ENCODE measurements at places on chromosomes 6 and 20. TPM values are rescaled to one million over a fixed set of nuclear protein-coding genes. Genes with fewer than 3 reads are reported as not detected.
A peak's percentile ranks its signal among the peaks of the same experiment; 100 is the strongest.

Gene LAMA4
- total RNA-seq, result 8.0 TPM

Gene HDGFL1
- not detected for total RNA-seq

Gene HLA-B
- 105 TPM for total RNA-seq

GRCh38 chr20:48701702-48702101 lies 126.1 kb downstream of the PREX1 start:
- ATAC-seq, result no peak

- no peak for ATAC-seq
Measured at GRCh38 chr20:48107560-48107959, 322.3 kb upstream of the SULF2 start.

Gene VSTM2L
- total RNA-seq, result 0.52 TPM

DNA sequence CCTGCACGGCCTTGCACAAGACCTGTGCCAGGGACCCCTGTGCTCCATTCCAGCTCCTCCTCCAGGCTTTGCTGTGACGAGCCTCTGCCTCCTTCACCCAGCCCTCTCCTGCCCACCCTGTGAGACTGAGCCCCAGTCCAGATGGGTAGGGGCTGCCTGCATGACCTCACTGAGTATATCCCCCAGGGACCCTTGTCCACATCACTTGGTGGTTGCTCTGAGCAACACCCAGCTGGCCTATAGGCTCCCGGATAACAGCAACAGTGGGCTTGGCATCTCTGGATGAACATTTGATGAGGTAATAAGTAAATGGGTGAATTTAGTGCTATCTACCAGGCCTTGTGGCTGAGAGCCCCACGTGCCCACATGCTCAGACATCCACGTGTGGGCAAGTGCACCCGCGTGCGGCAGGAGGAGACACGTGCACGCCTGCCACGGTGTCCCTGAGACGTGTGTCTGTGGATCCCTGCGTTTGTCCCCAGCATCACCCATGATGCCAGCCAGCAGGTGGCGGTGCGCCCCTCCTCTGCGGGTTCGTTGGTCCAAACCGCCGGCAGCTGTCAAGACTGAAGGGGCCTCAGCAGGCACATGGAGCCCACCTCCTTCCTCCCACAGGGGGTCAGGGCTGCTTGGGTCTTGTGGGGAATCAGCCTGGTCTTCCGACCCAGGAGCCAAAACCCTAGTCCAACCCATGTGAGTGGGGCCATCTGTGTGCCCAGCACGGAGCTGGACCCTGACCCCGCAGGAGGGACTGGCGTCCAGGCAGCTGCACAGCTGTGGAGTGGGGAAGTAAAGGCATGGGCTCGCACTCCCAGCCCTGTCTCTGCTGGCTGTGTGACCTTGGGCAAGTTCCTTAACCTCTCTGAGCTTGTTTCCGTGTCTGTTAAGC lies 45.9 kb downstream of the FGD2 start:
- peak; percentile 53 for ATAC-seq

Gene GOPC
- 11.3 TPM for total RNA-seq

DNA sequence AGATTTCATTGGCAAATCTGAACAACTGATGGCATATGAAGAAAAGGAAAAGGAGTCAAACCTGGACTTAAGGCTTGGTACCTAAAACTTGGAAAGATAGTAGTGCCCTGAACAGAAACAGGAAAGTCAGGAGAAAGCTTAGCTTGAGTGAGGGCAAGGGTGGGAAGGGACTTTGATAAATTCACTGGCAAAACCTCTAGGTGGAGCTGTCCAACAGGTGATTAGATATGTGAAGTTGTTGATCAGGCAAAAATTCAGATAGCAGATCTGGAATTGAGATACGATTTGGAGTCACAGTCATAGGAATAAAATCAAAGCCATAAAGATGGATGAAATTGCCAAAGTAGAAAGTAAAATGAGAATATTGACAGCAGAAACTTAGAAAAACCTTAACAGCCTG lies 16.1 kb upstream of the ZNF292 start:
- peak; percentile 59 for ATAC-seq

Gene ORC3
- total RNA-seq, result 10.4 TPM

- peak; percentile 53 for ATAC-seq
Measured at GRCh38 chr20:41643504-41643938, 25.3 kb upstream of the CHD6 start.

Gene RWDD2A
- total RNA-seq, result 0.84 TPM

DNA sequence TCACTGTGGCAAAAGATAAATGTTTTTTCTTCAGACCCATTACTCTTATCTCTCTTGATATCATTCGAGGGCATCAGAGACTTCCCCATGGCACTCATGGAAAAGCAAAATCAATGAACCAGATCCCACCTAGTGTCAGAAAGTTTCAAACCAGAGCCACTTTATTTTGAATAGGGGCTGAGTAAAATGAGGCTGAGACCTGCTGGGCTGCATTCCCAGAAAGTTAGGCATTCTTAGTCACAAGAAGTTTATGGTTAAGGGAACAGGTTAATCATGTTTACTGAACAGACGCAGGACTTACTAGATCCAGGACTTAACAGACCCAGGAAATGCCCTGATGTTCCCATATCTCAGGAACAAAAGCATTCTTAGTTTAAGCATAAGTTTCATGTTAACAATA lies 369.9 kb downstream of the BTBD3 start:
- peak; percentile 97 for ATAC-seq

Gene PLCB1
- 2.7 TPM for total RNA-seq

- no peak for ATAC-seq
Measured at GRCh38 chr6:64014595-64014994, 379.0 kb downstream of the PHF3 start.

DNA sequence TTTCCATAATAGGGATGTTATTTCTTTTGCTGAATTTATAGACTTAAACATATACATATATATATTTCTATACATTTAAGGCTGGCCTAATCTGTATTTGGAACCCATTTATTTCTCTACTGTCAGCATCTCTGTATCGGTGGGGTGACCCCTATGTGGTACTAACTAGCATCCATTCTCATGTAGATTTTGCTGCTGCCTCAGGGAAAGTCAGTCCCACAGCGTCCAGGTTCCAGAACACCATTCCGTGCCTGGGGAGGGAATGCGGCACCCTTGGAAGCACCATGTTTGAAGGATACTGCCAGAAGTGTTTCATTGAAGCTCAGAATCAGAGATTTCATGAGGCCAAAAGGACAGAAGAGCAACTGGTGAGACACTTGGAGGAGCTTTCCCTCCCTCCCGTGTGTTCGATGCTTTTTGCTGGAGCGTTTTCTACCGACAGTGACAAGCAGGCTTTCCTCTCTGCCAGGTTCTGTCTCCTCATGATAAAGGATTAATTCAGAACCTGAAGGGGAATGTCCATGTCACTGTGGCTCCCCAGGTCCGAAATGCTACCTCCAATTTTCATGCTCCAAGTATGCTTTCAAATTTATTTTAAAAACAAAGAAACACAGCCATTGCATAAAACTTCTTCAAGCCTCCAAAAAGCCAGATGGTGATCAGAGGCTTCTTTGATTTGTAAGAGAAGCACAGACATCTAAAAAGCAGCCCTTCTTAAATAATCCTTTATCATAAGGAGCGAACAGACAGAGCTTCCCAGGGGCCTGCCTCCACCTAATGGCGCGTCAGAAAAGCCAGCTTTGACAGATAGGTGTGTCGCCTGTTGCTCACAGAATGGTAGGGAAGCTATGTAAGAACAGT lies 13.1 kb downstream of the TNFAIP3 start:
- ATAC-seq, result no peak

- ATAC-seq, result no peak
Measured at GRCh38 chr6:10723567-10723881, 654 bp downstream of the TMEM14C start.

- no peak for ATAC-seq
Measured at GRCh38 chr6:159440911-159441703, 251.9 kb downstream of the SOD2 start.

- ATAC-seq, result no peak
Measured at GRCh38 chr6:37202788-37203491, 33.0 kb downstream of the PIM1 start.

DNA sequence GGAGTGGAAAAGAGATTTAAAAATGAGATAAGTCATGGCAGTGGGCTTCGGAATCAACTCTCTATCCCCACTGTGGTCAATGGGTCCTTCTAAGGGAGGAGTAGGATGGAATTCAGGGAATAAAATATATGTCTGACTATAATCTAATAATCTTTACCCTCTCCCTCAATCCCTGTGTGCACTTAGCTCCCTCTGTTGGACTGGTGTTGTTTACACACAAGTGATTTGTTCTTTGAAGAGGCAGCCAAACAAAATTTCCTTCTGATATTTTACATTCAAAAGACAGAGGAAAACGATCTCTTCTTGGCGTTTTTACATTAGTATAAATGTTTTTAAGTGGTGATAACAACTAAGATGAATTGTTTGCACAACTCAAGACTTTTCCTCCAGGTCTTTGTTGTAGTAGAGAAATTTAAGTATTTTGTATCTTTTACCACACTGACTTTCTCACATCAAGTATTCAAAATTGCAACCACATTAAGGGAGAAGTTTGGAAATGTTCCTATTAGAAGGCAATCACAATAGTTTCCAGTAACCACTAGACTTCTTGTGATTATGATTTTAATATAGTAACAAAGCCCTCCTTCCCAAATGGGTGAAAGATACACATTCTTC lies 317.8 kb downstream of the CENPW start:
- ATAC-seq, result peak; percentile 38

Gene PEX6
- 19.4 TPM for total RNA-seq

- no peak for ATAC-seq
Measured at GRCh38 chr6:105220186-105220585, 40.4 kb upstream of the POPDC3 start.

DNA sequence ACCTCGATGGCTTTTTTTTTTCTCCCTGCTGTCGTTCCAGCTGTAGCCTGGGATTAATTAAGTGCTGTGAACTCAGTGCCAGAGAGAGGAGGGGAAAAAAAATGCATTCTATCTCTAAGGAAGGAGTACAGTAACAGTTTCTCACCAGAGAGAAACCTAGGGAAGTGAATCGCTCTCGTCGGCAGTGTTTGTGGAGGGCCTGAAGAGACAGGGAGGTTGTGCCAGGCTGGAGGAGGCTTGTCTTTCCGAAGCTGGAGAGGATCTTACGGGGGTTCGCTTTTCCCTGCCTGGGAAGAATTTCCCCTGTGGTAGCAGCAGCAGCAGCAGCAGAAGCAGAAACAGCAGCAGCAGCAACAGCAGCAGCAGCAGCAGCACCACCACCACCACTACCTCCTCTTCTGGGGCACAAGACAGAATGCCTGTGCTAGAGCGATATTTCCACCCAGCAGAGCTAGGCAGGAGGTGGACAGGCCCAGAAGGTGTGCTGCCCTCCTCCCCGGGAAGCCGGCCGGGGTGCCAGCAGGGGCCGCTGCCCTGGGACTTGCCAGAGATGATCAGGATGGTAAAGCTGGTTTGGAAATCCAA lies 186.5 kb downstream of the PDE7B start:
- peak; percentile 45 for ATAC-seq

- no peak for ATAC-seq
Measured at GRCh38 chr6:17277256-17277655, 3.9 kb upstream of the RBM24 start.

- peak; percentile 83 for ATAC-seq
Measured at GRCh38 chr20:17849901-17850683, 118.5 kb downstream of the SNX5 start.

DNA sequence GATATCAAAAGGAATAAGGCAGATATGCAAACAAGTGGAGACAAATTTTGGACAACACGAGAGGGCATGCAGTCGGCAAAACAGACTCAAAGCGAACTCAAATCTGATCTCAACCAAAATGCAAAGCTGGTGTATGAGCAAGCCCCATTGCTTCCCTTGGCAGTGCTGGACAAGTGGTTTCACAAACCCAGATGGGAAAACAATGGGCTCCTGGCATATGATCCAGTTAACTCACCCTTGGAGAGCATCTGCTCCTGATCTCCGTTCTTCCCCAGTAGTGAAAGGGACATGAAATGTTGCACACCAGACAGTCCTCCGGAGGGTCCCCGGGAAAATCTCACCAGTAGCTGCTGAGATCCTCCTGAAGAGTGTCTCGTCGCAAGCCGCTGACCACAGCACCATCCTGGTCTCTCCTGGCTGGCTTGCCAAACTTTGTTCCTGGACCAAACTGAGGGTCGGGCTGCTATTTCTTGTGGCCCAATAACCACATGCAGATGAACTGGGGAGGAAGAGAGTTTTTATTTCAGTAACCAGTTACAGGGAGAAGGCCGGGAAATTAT lies 84.3 kb upstream of the THBS2 start:
- no peak for ATAC-seq

GRCh38 chr6:148423601-148424270 lies 81.1 kb downstream of the SASH1 start:
- ATAC-seq, result no peak

Gene SYNDIG1
- 0.08 TPM for total RNA-seq

- no peak for ATAC-seq
Measured at GRCh38 chr6:163533443-163533842, 118.9 kb downstream of the QKI start.

Gene DDX39B
- total RNA-seq, result 174 TPM

Gene TNFAIP3
- 8.8 TPM for total RNA-seq

GRCh38 chr6:53023323-53023722 lies 28.2 kb upstream of the GSTA4 start:
- ATAC-seq, result no peak

Gene CDSN
- total RNA-seq, result 0.08 TPM

DNA sequence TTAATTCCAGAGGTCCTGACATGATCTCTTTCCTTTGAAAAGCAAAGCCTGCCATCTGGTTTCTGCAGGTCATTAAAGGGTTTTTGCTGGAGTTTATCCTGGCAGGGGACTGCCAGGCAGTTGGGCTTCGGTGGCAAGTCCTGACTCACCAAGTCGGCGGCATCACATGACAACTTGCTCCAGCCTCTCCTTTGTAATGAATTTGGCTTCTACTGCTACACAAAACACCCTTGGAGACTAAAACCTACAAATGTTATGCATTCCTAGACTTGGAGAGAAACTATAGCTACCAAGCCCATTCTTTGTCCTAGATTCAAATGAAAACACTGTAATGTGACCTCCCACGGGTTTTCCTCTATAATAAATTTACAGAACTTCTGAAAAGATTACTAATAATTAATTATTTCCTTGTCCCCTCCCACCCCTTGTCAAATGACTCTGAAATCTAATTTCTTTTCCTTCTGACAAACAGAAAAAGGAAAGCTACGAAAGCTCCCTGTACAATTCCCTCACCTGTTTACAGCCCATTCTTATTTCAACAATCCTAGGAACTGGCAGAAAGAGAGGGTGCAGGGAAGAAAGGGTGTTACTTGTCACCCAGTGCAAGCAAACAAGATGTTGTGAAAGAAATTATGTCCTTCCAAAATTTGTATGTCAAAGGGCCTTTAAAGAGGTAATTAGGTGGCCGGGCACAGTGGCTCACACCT lies 62.9 kb downstream of the QRSL1 start:
- peak; percentile 85 for ATAC-seq

Gene CUL7
- 10.3 TPM for total RNA-seq

Gene OGFR
- total RNA-seq, result 16.0 TPM

GRCh38 chr6:109977791-109978173 lies 329 bp upstream of the GPR6 start:
- ATAC-seq, result no peak

- no peak for ATAC-seq
Measured at GRCh38 chr6:31081872-31082271, 30.5 kb downstream of the C6orf15 start.
